Naive thymus-derived CD4-positive, alpha-beta T cell (primary cell): ENCODE measurements at places on chromosomes 5 and 9.

- no peak for DNase-seq
Observed at GRCh38 chr9:105401651-105402050, 46.2 kb upstream of the FSD1L start.

DNA sequence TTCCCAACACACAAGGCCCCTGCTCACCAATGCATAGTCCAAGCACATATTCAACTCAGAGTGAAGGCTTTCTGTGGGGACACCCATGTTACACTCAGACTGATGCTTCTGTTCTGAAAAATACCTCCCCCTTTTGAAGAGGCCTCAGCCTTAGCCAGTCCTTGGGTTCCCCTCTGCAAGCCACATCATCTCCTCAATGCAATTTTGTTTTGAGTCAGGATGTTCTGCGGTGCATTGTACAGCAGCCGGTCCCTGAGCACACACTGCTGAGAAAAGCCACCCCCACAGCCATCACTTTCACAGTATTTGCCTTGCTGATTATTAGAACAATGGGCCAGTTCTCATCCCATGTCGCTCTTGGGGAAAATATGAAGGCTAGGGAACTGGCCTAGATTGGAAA, 241.2 kb downstream of the FAM114A2 start:
- DNase-seq: no peak

GRCh38 chr5:57721226-57721625, 238.6 kb upstream of the ACTBL2 start:
- no peak for DNase-seq

DNA sequence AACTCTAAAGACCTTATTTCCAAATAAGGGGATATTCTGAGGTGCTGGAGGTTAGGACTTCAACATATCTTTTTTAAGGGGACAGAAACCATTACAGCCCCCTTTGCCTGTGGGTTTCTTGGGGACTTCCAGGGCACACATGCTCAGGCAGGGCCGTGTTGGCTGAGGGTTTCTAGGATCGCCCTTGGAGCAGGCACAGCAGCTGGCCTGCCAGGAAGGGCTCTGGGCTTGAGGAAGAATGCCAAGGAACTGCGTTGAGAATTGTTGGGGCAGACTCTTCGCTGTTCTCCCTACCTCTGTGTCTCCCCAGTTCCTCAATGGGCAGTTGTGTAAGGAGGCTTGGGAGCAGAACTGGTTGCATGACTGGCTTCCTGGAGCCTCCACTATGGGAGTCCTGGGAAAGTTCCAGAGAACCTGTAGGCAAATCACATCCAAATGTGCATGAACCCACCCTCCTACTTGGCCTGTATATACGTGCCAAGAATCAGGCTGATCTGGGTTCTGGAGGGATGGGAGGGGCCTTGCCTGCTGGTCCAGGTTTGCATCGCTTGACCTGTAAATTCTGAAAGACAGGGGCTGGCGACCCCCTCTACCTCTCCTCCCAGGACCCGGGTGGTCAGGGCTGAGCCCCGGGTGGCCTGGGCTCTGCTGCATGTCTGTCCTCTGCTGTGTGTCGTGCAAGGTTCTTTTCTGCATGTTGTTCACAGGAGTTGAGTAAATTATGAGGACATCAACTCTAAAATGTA, 65.5 kb downstream of the HSPA4 start:
- DNase-seq: no peak

GRCh38 chr5:167261309-167262100, 1029.9 kb upstream of the WWC1 start:
- DNase-seq: no peak

- DNase-seq: no peak
Observed at GRCh38 chr5:143134900-143135299, 268.6 kb downstream of the NR3C1 start.

- DNase-seq: no peak
Observed at GRCh38 chr5:68464424-68464823, 248.9 kb downstream of the PIK3R1 start.

DNA sequence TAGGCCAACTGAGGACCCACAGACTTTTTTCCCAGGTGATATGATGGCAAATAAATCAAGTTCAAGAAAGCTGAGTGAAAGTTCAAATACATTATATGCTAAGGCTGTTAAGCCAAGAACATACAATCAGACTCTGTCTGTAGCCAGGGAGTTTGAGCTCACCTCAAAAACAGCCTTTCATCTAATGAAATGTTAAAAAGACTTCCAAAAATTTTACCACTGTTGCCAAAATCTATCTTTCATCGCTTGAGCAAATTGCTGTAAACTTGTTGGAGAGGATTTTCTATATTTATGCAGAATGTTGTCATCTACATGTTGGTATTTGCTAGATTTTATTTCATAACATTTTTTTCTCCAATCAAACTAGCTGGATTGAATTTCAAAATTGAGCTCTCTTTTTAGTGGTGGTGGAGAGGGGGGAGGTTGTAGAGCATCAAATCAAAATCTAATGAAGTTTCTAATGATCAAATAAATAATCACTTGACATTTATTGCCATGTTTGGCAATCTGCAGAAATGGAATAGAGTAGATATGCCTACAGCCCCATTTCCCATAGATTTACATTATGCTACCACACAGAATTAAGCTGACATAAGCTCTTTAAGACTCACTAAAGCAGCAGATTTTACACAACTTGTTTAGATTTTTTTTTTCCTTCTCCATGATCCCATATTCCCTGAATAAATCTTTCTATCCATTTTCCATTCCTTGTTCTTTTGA, 828.9 kb upstream of the ZNF608 start:
- no peak for DNase-seq

- no peak for DNase-seq
Observed at GRCh38 chr9:78884611-78885150, 587.8 kb downstream of the PSAT1 start.

DNA sequence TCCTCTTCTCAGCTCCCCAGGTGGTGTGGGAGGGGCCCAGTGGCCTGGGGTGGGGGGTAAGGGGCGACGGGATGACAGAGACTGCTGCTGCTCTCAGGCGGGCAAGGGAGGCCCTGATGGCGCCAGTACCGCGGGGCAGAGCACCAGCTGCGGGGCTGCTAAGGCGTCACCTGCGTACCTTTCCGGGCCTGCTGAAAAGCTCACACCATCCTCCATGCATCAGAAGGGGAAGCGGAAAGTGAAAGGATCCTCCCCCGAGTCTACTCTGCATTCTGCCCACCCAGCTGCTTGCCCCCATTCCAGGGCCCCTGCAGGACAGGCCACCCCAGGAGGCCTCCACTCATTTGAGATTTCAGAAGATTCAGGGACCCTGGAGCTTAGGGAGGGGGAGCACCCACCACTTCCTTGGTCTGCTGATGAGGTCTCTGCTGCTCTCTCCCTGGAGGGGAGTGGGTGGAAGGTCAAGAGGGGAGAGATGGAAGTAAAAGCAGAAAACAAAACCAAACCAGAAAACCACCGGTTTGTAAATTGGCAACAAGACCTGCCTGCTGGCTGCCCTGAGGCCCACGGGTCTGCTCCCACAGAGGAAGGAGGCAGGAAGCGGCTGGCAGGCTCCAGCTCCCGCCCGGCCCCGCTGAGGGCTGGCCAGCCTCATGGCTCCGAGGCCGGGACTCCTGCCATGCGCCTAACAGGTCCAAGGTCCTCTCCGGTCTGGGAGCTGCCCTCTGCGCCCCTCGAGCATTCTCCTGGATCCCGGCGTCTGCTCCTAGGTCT, 33.6 kb downstream of the PRRT1B start:
- DNase-seq: peak; percentile 68

DNA sequence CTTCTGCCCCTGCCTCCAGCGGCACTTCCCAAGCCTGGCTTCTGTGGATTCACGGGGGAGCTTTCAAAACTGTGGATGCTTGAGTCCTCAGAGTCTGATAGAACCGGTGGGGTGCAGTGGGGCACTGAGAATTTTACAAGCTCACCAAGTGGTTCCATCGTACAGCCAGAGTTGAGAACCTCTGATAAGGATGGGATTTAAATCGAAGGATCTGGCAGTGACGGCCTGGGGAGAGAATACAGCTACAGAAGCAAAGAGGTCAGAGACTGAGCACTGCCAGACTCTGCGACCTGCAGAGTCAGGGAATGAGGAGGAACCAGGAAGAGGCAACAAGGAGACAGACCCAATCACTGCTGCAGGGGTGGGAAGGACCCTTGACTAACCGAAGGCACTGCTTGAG, 124.6 kb upstream of the BOD1 start:
- no peak for DNase-seq

DNA sequence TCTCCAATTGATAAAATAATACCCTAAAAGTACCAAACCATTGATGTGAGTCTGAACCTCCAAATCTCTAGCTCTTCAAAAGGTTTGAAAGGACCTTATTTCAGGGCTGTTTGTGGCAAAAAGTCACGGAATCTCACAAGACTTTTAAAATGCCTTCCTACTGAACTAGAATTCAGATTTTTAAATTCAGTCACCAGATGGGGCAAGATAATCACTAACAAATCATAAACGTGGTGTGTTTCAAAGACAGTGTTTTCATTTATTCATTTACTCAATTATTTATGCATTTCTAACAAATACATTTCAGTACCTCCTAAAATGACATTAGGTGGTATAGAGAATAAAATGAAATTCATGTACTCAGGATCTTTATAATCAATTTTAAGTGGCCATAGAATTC, 68.2 kb upstream of the SMC2 start:
- DNase-seq: no peak

GRCh38 chr5:89034588-89034987, 151.6 kb upstream of the MEF2C start:
- no peak for DNase-seq

- DNase-seq: no peak
Observed at GRCh38 chr5:56633950-56634349, 181.4 kb upstream of the MAP3K1 start.

- DNase-seq: no peak
Observed at GRCh38 chr5:11563822-11564221, 340.4 kb downstream of the CTNND2 start.

GRCh38 chr9:121266906-121267650, 884 bp upstream of the GSN start:
- DNase-seq: no peak

- no peak for DNase-seq
Observed at GRCh38 chr5:104071887-104072286, 509.3 kb upstream of the NUDT12 start.

- DNase-seq: no peak
Observed at GRCh38 chr5:176664886-176665285, 17.6 kb downstream of the TSPAN17 start.

GRCh38 chr5:36202521-36202961, 39.2 kb downstream of the NADK2 start:
- no peak for DNase-seq

- no peak for DNase-seq
Observed at GRCh38 chr5:141963701-141964100, 5.2 kb upstream of the RNF14 start.

DNA sequence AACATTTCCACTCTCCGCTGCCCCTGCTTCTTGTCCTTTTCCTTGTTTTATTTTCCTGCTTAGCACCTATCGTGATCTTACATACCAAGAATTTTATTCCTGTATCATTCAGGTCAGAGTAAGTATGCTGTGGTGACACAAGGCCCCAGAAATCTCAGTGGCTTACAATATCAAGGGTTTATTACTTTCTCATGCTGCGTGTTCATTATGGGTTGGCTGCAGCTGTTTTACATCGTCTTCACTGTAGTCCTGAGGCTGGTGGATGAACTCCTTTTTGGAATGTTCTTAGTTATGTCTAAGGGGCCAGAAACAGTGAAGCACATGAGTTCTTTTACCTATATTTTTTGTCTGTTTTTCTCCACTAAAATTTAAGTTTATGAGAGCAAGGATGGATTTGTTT, 51.2 kb downstream of the FCHO2 start:
- DNase-seq: no peak
